ENCODE measurements at places on chromosomes 7 and 10.

GRCh38 chr10:4354382-4354812 lies 471.6 kb upstream of the AKR1E2 start:
- no peak for DNase-seq

- DNase-seq: no peak
Observed at GRCh38 chr7:66452165-66452564, 176.5 kb upstream of the KCTD7 start.

DNA sequence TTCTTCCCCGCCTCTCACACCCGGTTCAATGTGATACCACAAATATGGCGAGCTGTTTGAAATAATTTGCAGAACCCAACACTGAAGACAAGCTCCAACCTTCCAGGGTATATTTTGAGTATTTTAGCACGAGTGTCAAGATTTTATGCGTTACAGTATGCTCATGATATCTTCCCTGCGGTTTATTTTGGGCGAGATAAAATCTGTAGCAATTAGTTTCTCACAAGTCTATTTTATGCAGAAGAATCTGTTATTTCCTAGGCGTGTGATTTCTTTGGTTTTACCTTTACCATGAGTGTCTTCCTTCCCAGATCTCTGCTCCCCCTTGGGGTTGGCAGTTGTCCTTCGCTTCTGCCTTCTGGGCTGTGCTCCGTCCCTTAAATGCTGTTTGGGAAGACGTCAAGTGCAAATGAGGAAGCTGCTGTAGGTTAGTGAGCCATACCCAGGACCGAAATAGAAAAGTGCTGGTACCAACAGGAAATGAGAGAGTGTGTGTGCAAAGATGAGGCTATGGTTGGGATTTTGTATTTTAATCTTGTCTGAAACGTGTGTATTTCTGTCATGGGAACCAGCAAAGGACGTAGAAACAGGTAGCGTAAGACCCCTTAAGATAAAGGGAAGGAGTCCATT lies 299.8 kb downstream of the KLF6 start:
- DNase-seq: no peak

GRCh38 chr10:32360241-32360640 lies 13.3 kb upstream of the EPC1 start:
- DNase-seq: no peak

DNA sequence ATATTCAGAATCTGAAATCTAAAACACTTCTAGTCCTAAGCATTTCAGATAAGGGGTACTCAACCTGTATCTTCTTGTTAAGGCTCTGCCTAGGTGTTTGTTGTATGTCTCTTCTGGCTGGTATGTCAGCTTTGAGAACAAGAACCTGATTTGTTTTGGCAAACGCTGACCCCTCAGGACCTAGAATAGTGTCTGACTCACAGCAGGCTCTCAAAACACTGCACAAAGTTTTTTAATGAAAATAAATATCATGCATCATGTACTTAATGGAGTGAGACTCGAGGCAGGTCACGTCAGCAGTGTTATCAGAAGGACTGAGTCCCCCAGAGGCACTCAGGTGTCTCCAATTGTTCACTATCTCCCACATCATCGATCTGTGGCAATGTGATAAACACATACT lies 99.1 kb downstream of the GLI3 start:
- no peak for DNase-seq

DNA sequence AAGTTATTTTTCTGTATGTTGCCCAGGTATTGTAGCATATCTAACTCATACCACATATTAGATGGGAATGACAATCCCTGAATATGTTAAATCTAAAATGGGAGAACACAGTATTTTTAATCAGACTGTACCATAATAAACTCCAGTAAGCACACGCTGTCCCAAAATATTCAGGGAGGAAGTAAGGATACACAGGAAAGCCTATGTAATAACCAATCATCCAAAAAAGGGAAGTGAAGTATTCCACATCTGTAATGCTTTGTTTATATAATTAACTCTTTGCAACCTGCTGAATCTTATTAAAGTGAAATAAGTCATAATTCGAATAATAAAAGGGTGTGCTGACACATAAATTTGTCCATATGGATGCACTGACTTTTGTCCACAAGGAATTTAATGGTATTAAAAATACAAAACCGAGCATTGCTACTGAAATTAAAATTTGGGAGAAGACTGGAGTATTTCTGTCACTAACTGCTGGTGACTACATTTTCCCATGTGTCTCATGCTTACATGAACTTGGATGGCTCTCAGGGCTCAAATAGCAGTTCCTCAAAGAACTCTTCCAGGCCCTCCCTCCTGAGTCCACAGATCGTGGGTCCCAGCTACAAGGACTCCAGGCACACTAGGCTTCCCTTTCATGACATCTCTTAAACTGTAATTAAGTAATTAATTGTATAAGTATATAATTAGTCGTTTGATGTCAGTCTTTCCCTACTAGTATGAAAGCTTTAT lies 120.6 kb downstream of the NEBL start:
- DNase-seq: no peak

DNA sequence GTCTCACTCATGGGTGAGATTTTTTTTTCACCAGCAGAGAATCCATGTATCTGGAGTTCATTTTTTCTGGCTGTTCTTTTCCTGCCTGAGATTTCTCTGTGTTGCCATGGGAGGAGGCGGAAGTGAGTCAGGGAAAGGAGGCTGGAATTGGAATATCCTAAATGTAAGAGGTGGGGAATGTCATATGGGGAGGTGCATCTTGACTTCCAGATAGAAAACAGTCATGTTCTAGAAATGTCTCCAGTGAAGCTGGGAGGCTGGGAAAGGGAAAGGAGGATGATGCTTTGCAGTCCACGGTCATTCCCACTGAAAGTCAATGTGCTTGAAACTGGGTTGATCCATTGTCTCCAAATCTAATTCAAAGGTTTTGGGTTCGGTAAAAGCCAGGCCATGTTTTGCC lies 39.7 kb upstream of the HPS1 start:
- DNase-seq: no peak

- DNase-seq: no peak
Observed at GRCh38 chr7:24227068-24227467, 56.9 kb upstream of the NPY start.

DNA sequence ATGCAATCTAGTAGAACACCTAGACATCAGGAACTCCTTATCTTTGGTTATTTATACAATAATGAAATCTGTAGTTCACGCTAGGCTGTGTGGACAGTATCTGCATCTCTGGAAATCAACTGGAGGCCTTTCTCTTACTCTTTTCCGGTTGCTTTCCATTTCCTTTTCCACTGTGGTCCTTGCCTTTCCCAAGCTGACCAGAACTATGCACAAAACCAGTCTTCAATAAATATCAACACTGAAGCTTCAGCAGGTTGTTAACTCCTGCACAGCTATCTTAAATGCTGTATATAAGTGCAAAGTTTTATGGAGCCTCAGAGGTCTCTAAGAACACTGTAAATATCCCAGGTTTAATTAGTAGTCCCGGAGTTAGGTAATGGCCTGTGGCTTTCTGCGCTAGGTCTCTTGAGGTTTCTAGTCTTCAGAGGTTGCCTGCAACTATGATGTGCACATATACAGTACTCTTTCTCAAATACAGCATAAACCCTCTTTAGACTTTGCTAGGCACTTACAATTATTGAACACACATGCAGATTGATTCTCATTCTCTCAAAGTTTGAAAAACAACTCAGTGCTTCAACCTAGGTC lies 2.4 kb downstream of the KLLN start:
- DNase-seq: no peak

- DNase-seq: no peak
Observed at GRCh38 chr7:123537026-123537642, 2.7 kb upstream of the IQUB start.

DNA sequence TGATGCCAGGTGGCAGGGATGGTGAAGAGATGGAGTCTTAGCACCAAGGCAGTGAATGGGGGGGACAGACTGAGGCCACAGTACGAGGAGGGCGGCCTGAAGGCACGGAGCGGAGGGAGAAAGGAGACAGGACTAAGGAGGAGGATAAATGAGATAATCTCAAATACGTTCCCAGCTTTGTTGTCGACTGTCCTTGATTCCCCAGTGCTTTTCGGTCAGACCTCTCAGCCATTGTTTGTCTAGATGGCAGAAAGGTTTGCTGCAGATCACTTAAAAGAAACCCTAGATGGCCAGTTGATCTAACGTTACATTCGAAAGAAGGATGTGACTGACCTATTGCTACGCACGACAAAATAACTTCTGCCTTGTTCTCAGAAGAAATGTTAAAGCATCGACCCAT lies 479.0 kb downstream of the GATA3 start:
- DNase-seq: no peak

DNA sequence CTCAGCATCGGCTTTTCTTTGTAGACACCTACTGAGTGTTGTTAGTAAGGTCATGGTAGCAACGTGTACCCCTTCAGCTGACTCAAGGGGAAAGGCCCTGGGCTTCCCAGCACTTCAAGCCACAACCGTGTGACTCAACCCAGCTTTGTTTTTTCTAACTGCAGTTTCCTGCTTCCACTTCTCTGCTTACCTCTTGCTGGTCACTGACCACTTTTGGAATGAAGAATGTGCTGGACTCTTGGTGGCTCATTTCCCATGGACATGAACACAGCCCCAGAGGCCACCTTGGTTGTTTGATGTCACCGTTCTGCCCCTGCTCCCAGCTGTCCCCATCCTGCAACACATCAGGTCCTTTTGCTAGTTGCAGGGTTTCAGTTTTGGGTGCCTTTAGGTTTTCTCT lies 69.5 kb upstream of the ZNF438 start:
- no peak for DNase-seq

GRCh38 chr7:133481676-133482075 lies 228.8 kb downstream of the EXOC4 start:
- no peak for DNase-seq

- no peak for DNase-seq
Observed at GRCh38 chr7:37665352-37666022, 18.1 kb upstream of the GPR141 start.

DNA sequence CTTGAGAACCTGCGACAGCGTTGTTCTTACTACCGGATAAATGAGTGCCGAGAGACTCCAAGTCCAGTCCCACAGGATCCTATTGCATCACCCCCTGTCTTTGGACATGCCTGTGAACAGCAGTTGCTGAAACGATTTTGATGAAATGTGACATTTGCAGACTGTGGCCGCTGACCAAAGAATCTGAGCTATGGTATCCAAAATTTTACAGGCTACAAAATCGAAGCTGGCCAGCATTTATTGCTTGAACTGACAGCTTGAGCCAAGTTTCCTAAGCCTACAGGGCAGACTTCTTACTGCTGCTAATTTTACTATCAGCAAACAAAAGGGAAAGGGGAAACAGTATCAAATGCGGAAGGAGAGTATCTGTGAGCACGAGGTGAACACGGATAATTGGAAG lies 12.1 kb upstream of the NPVF start:
- DNase-seq: no peak

- DNase-seq: no peak
Observed at GRCh38 chr7:50661345-50662040, 96.3 kb upstream of the DDC start.

DNA sequence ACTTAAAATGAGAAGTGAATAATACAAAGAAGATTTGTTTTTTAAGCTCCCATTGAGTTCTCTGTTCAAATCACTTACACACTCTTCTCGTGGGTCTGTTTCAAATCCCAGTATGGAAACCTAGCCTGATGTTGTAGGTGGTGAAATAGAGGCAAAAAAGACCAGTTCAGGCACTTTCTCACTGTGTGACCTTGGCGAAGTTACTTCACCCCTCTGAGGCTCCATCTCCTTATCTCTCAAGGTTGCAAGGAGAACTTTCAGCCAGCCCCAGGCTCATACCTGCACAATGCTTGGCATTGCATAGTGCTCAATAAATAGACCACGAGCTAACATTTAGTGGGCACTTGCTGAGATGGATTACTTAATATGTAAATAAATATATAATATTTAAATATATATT lies 90.1 kb downstream of the PRLHR start:
- DNase-seq: no peak

- DNase-seq: no peak
Observed at GRCh38 chr10:93837822-93838221, 56.0 kb upstream of the SLC35G1 start.

DNA sequence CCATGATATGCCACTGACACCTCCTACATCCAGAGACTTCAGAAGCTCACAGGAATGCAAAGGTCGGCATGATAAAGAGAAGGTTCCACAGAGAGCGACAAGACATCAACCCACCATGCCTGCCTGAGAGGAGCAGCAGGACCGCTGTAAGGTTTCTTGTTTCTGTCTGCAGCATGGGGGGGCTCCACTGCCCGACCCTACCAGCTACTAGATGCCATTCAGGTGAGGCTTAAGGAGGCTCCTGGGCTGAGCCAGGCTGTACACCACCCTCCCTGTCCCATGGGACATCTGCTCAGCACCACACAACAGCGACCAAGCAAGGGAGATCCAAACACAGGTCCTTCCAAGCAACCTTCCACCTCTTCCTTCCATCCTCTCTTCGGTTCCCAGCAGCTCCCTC lies 234.6 kb downstream of the TNS3 start:
- DNase-seq: no peak

- DNase-seq: no peak
Observed at GRCh38 chr10:92081641-92082040, 158.1 kb downstream of the BTAF1 start.

- DNase-seq: no peak
Observed at GRCh38 chr10:16195178-16195769, 241.5 kb upstream of the PTER start.
